ENCODE measurements at places on chromosomes 12 and 14. TPM values are rescaled to one million over a fixed set of nuclear protein-coding genes. Genes with fewer than 3 reads are reported as not detected.

GRCh38 chr14:24630087-24630871 lies 3.7 kb downstream of the GZMB start:
- no peaks in the 10 kb centered on the region for H3K36me3 ChIP-seq
- no peak overlapping the region for H3K27ac ChIP-seq
- H3K4me1 ChIP-seq: no peaks in the 10 kb centered on the region
- DNase-seq: no peak
- H3K4me3 ChIP-seq: no peak overlapping the region
- no peaks in the 10 kb centered on the region for H3K27me3 ChIP-seq

DNA sequence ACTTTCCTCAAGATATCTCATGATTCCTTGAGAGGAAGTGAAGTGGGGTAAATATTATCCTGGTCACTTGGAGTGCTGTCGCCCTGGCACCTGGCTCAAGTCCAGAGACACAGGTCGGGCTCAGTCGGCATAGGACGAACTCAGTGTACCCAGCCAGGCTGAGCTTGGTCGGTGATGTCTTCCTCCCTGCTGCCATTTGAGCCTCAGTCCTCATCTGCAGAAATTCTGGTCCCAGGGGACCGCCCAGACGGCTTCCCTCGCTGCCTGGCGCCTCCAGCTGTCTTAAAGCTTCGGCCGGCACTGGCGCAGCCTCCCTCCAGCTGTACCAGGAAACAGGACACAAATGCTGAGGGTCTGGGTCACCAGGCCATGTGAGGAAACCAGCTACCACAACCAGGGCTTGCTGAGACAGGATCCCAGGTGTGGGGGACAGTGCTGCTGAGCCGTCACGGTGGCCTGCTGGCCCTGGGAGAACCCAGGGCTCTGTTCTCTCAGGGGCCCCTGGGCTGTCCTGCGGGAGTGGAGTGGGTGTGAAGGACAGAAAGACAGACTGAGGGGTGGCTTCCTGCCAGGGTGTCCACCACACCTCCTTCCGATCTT lies 5.0 kb upstream of the KLC1 start:
- DNase-seq: no peak
- no peak overlapping the region for H3K27ac ChIP-seq
- H3K27me3 ChIP-seq: no peaks in the 10 kb centered on the region
- peaks cover 28% of the 10 kb centered on the region for H3K4me1 ChIP-seq
- no peaks in the 10 kb centered on the region for H3K36me3 ChIP-seq

DNA sequence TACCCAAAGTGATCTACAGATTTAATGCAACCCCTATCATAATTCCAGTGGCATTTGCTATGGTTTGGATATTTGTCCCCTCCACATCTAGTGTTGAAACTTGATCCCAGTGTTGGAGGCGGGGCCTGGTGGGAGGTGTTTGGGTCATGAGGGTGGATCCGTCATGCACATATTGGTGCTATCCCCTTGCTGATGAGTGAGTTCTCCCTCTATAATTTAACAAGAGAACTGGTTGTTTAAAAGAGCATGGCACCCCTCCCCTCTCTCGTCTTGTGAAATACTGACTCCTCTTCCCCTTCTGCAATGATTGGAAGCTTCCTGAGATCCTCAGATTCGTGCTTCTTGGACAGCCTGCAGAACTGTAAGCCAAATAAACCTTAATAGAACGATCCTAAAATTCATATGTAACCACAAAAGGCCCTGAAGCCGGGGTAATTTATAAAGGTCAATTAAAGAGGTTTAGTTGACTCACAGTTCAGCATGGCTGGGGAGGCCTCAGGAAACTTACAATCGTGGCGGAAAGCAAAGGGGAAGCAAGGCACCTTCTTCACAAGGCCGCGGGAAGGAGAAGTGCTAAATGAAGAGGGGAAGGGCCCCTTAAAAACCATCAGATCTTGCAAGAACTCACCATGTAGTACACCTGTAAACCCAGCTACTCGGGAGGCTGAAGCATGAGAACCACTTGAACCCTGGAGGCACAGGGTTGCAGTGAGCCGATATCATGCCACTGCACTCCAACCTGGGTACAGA lies 41.2 kb downstream of the SLC39A9 start:
- no peak for DNase-seq
- H3K4me3 ChIP-seq: no peak overlapping the region
- no peaks in the 10 kb centered on the region for H3K27me3 ChIP-seq
- H3K36me3 ChIP-seq: peaks cover 5% of the 10 kb centered on the region
- H3K4me1 ChIP-seq: peaks cover 6% of the 10 kb centered on the region

GRCh38 chr14:68279777-68280233 lies 460.2 kb downstream of the RAD51B start:
- DNase-seq: no peak
- peaks cover 16% of the 10 kb centered on the region for H3K4me1 ChIP-seq
- H3K27me3 ChIP-seq: no peaks in the 10 kb centered on the region
- no peaks in the 10 kb centered on the region for H3K36me3 ChIP-seq

GRCh38 chr12:109946505-109946904 lies 46.4 kb downstream of the TCHP start:
- no peak for DNase-seq
- H3K4me3 ChIP-seq: no peak overlapping the region
- 0 out of 2 replicates have a peak, but pooled peaks cover 6% of the 10 kb centered on the region for H3K36me3 ChIP-seq
- peaks cover 28% of the 10 kb centered on the region for H3K4me1 ChIP-seq

EIF2S3B gene
- total RNA-seq: 1.0 TPM

KRT6C gene
- not detected for total RNA-seq

KRT75 gene
- total RNA-seq: not detected

DUSP6 gene
- 219 TPM for total RNA-seq

RIPK3 gene
- total RNA-seq: not detected

Measured in HCT116 (cell line).